ENCODE measurements at places on chromosomes 6 and 20. TPM values are rescaled to one million over a fixed set of nuclear protein-coding genes. Genes with fewer than 3 reads are reported as not detected.

TBXT gene
- not detected for total RNA-seq

LAMP5 gene
- 0.08 TPM for total RNA-seq

ESF1 gene
- total RNA-seq: 19.6 TPM

RAB44 gene
- total RNA-seq: 0.03 TPM

TCF21 gene
- 0.06 TPM for total RNA-seq

ADGB gene
- not detected for total RNA-seq

PACSIN1 gene
- 0.07 TPM for total RNA-seq

PI16 gene
- total RNA-seq: 0.07 TPM

BPIFB2 gene
- not detected for total RNA-seq

MAFB gene
- 0.15 TPM for total RNA-seq

GINS1 gene
- 33.5 TPM for total RNA-seq

WFDC5 gene
- total RNA-seq: not detected

TMEM14A gene
- 40.0 TPM for total RNA-seq

OPN5 gene
- total RNA-seq: not detected

JPH2 gene
- total RNA-seq: 6.5 TPM

HLA-DQB1 gene
- not detected for total RNA-seq

C6orf58 gene
- 0.11 TPM for total RNA-seq

SPATA25 gene
- total RNA-seq: 0.30 TPM

EEF1E1 gene
- total RNA-seq: 59.5 TPM

COX4I2 gene
- not detected for total RNA-seq

RSPH4A gene
- 0.12 TPM for total RNA-seq

COL19A1 gene
- not detected for total RNA-seq

SLC22A16 gene
- total RNA-seq: not detected

TMEM244 gene
- not detected for total RNA-seq

NOTCH4 gene
- total RNA-seq: 0.95 TPM

SIGLEC1 gene
- total RNA-seq: 0.02 TPM

C20orf144 gene
- total RNA-seq: 0.11 TPM

BEND6 gene
- total RNA-seq: 1.1 TPM

KCNG1 gene
- total RNA-seq: 35.1 TPM

LHFPL5 gene
- 0.23 TPM for total RNA-seq

ZC3H12D gene
- 0.01 TPM for total RNA-seq

FGD2 gene
- not detected for total RNA-seq

SNPH gene
- total RNA-seq: 3.3 TPM

Data from A549 treated with AZD2906 at 1 μM for 4 hours (cell line).